ENCODE measurements at places on chromosomes 7 and 10.

DNA sequence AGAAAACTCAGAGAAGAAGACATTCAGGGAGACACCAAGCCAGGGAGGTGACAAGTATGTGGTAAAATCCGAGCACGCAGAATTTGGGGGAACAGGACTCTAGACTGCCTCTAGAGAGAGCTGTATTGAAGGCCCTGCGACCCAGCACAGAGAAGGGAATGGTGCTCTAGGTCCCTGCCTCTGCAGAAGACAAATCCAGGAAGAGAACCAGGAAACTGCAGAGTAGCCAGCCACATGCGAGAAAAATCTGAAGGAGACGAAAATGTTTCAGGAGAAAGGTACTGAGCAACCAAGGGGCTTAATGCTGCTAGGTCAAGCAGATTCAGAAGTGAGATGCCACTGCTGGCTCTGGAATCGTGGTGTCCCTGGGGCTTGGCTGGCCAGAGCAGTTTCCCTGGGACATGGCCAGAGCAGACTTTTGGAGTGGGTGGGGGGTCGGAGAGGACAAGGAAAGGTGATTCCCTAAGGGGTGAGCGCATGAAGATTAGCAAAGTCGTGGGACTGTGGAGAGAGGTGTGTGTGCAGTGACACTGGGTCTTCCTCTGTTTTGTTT, 158.0 kb upstream of the KLF6 start:
- no peak for DNase-seq

- no peak for DNase-seq
Measured at GRCh38 chr7:29346231-29346978, 151.8 kb downstream of the CHN2 start.

DNA sequence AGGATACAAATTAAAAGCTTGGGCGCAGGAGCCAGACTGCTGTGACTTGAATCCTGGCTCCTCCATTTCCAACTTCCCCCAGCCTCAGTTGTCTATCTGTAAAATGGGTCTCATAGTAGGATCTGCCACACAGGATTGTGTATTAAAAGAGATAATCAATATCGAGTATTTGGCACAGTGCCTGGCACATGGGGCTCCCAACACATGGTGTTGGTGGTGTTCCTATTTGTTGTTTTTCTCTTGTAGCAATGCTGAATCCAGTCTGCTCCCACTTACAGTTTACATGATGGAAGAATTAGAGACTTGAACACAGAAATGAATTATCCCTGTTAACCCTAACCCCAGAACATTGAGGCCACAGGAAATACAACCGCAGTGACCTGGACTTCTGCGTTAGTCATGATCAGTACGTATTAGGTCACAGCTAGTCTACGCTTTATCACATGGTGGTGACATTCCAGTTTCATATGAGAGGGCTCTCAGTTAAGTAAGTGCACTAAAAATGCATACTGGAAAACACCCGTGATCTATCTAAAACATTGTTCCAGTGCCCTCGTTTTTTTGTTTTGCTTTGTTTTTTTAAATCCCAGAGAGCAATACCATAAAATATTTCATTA, 169.5 kb upstream of the KLF14 start:
- no peak for DNase-seq

GRCh38 chr7:13988731-13989125, 738 bp downstream of the ETV1 start:
- DNase-seq = no peak

GRCh38 chr10:87724789-87725188, 65.1 kb downstream of the PAPSS2 start:
- DNase-seq = no peak

GRCh38 chr10:91389636-91390512, 20.3 kb upstream of the HECTD2 start:
- no peak for DNase-seq

DNA sequence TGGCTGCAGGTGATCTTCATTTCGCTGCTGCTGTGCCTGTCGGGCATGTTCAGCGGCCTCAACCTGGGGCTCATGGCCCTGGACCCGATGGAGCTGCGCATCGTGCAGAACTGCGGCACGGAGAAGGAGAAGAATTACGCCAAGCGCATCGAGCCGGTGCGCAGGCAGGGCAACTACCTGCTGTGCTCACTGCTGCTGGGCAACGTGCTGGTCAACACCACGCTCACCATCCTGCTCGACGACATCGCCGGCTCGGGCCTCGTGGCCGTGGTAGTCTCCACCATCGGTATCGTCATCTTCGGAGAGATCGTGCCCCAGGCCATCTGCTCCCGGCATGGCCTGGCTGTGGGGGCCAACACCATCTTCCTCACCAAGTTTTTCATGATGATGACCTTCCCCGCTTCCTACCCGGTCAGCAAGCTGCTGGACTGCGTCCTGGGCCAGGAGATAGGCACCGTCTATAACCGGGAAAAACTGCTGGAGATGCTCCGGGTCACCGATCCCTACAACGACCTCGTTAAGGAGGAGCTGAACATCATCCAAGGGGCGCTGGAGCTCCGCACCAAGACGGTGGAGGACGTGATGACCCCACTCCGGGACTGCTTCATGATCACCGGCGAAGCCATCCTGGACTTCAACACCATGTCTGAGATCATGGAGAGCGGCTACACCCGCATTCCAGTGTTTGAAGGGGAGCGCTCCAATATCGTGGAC, 1.3 kb downstream of the CNNM2 start:
- no peak for DNase-seq

- no peak for DNase-seq
Measured at GRCh38 chr7:39016609-39017008, 38.9 kb downstream of the POU6F2 start.

DNA sequence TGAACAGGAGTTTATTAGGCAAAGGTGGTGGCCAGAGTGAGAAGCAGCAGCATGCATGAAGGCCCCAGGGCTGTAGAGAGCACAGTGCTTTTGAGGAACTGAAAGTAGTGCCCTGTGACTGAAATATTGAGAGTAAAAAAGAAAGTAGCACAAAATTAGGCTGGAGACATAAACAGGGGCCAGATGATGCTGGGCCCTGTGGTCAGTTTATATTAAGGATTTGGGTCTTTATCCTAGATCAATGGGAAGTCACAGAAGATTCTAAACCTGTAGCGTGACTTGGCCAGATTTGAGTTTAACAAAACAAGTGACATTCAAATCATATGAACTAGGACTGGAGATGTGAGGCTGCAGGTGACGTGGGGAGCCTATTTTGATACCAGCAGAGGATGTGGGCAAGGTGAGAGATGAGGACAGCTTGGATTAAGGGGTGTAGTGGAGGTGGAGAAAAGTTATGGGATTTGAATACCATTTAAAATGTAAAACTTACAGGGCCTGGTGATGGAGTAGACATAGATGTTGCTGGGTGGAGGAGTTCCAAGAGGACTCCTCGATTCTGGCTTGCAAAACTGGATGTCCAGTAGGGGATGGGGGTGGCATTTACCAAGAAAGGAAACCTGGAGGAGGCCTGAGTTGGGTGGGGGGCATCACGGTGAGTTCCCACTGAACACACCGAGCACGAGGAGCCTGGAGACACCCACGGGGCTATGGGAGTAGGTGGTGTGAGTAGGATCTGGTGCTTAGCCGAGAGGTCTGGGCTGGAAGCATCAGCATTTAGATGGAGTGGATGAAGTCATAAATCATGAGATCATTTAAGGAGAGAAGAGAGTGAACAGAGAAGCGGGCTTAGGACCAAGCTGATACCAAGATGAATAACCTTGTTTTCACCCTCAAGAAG, 52.8 kb downstream of the HHEX start:
- DNase-seq = peak; percentile 25

- no peak for DNase-seq
Measured at GRCh38 chr7:25067726-25068501, 57.1 kb downstream of the CYCS start.

DNA sequence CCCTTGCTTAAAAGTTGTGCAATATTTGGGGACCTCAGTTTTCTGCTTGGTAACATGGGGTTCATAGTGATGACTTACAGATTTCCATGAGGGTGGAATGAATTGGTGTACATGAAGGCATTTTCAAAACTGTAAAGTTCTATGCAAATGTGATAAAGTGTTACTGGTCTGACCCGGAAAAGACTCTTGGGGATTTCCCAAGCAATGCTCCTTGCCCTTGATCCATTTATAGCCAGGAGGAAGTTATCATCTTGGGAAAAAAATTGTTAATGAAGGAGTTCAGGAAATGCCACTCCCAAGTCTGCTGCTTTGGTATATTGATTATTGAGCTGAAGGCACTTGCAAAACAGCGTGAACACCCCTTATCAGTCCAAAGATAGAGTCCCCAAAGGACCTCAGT, 96.3 kb upstream of the ZPBP start:
- no peak for DNase-seq

DNA sequence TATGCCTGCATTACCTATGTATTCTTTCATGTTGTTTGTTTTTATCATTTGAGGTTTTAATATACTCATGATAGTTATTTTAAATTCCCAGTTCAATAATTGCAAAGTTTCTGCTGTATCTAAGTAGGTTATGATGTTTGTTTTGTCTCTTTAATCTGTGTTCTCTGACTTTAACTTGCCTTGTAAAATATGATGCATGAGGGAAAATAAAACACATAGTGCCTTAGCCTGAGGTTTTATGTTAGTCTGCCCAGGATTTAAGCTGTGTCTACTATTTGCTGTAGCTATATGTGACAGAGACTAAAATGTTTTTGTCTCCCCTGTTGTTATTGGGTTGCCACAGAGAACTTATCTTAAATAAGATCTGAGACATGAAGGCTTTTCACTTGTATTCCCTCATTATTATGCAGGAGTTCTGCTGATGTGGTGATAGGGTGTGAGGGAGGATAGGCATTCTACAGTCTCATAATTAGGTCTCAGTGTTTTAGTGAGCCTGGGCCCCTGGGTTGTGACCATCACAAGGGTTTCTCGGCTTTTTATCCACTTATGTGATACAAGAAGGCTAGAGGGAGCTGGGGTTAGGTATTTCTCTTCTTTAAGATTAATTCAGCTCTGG, 582.5 kb downstream of the CNTNAP2 start:
- DNase-seq = no peak

GRCh38 chr10:115845921-115846320, 427.1 kb downstream of the GFRA1 start:
- no peak for DNase-seq

- no peak for DNase-seq
Measured at GRCh38 chr10:12716042-12716441, 285.5 kb downstream of the CCDC3 start.
